Hippocampal formation (tissue), 2 donors: ENCODE measurements at places on chromosomes 6 and 20.

DNA sequence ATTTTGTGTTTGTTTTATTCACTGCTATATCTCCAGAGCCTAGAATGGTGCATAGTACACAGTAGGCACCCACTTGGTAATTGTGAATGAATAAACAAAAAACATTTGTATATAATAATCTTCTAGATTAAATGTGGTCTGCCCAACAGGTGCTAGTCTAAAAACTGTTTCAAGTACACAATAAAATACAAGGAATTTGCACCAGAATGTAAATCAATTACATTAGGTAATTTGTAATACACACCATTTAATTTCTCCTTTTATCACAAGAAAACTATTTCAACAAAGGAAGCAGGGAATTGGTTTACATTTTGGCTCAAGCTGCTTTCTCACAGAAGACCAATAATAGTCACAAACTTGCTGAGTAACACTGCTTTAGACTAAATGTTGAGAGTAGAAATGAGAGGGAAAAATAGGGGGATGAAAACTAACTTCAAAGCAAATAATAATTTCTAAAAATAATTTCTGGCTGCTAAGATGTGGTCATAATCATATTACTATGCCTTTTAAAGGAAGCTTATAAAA, 22.1 kb downstream of the RUNX2 start:
- no peak for DNase-seq

GRCh38 chr6:152012227-152012626, 204.7 kb downstream of the ESR1 start:
- DNase-seq = no peak

DNA sequence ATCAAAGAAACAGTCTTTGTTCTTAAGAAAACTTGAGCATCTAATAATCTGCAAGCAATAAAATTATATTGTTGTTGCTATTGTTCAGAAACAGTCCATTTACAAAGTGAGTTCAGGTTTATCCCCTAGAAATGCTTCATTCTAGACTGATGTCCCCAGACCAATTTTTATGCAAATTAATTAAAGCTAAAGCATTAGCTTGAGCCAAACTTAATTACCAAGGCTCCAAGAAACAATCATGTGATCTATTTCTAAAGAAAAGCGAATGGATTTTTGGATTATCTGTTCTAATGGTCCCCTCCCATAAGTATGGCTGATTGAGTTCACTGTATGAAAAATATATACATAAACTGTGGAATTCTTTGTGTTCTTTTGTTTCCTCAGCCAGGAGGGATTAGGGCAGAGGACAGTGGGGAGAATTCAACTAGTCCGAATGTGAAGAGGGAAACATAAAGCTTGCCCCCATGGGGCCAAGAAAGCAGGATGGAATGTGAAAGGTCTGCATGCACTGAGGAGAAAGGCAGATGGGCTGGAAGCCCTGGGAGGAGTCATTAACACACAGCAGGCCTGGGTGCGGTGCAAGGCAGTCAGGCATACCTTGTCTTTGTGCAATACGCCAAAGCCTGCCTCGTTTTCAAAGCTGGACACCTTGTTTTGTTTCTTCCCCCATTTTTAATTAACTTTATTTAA, 597.1 kb downstream of the KIF16B start:
- DNase-seq = no peak

- DNase-seq = no peak
These were observed 127.1 kb downstream of the COL9A1 start for GRCh38 chr6:70175770-70176169.

- no peak for DNase-seq
These were observed 14.6 kb upstream of the RALY start for GRCh38 chr20:33979094-33979493.

GRCh38 chr6:144156991-144157390, 6.7 kb downstream of the STX11 start:
- no peak for DNase-seq

DNA sequence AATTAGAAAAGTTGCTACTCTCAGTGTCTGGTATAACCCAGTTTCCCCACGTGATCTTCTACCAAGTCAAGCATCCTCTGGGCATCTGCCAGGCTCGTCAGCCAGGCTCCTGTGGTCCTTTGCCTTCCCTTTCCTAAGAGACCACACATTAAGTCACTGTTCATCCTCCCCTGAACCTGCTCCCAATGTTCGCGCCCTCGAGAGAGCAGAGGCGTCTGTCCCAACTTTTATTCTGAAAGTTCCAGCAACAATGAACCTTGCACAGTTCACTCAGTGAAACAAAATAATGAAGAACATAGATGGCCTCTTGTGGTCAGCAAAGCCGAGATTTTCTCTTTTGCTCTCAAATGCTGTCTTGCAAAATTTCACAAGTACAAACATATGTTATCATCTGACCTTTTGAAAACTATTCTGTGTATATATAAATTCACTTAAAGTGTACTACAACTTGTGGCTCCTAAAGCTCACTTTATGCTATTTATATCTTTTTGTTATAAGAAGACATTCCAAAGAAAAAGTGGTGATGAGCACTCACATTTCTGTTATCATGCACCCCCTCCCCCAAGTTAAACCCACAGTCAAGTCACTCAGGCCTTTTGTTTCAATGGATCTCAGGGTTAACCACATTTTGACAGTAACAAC, 39.2 kb upstream of the NHSL1 start:
- DNase-seq = no peak

DNA sequence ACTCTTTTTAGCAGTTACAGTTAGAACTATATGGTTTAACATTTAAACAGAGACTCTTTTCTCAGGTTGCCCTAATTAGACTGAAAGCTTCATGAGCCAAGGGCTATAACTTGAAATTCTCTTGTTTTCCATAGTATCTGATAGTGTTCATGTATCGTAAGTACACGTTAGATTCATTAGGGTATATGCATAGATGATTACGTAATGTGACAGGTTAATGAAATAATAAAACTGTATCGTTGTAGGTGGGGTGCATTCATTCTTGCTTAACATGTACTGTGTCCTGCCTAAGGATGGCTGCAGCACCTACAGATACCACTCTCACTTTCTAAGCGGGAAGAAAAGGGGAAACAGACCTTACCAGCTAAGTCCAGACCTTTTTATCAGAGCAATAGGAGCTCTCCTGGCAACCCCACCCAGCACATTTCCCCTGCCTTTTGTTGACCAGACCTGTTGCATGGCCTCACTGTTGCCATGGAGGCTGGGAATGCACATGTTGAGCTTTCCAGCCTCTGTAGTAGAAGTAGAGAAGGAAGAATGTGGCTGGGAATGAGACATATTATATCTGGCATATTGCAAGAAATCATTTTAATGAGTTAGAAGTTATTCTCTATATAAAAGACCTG, 83.0 kb downstream of the MAP3K4 start:
- no peak for DNase-seq

- no peak for DNase-seq
These were observed 180.9 kb downstream of the SAMD5 start for GRCh38 chr6:147689398-147689797.

DNA sequence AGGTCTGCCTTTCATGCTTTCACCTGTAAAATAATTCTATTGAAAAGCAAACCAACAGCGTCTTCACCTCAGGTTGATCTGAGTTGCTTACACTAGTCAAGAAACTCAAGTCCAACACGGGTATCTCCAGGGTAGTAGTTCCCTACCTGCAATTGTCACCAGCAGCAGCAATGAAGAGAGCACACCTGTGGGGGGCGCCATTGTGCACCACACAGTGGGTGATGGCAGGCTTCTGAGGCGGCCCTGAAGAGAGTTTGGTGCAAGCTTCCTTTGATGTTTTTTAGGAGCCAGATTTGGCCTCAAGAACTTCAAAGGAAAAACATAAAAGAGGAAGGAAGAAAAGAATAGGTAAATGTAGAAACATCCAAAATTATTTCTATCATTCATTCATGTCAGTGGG, 45.1 kb downstream of the KIAA0319 start:
- DNase-seq = no peak

DNA sequence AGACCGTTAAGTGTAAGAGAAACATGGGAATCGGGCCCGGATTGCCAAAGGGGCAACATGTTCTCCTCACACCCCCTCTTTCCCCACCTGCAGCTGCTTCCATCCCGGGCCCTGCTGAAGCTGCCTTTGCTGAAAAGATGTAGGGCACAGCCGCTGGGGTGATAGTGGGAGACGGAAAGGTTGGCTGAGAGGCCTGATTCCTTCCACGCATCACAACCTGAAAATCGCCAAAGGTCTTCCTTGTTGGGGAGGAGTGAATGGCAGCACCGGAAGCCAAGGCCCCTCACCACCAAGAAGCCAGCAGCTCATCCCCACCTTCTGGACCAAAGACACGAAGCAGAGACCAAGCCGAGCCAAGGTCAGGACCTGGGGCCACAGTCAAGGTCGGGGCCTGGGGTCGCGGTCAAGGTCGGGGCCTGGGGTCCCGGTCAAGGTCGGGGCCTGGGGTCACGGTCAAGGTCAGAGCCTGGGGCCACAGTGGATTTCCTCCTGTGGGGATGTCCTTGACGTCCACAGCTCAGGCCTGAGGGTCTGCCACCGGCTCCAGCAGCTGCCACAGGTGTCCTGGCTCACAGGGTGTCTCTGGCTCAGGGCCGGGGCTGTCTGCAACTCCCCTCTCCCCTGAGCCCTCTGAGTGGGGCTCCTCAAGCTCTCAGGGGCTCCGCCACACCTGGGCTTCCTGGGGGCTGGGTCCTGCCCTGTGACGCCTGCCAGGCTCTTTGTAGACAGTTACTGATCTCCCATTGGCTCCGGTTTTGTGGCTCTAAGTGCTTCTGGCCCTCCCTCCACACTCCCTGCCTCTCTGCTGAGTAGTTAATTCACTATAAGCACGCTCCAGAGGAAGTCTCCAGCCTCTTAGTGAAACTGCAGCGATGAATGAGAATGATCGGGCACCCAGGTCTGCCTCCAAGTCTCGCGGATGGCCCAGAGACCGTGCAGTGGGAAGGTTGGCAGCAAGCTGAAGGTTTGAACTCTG, 5.5 kb upstream of the CHRNA4 start:
- DNase-seq = no peak

DNA sequence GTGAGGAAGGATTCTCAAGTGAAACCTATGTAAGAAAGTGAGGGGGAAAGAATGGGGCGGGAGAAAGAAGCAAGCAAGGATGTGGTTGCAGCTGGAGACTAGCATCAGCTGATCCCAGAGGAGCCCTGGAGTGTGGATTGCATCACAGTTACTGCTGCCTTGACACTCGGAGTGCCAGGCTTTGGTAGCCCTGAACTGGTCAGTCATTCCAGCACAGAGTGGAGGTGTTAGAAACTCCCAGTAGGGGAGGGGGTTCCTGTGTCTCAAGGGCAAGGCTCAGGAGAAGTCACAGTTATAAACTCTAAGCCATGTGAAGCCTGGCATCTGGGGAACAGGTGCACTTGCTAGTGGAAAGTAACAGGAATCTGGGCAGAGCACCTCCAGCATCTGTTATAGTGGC, 23.5 kb downstream of the SNAP25 start:
- DNase-seq = no peak

DNA sequence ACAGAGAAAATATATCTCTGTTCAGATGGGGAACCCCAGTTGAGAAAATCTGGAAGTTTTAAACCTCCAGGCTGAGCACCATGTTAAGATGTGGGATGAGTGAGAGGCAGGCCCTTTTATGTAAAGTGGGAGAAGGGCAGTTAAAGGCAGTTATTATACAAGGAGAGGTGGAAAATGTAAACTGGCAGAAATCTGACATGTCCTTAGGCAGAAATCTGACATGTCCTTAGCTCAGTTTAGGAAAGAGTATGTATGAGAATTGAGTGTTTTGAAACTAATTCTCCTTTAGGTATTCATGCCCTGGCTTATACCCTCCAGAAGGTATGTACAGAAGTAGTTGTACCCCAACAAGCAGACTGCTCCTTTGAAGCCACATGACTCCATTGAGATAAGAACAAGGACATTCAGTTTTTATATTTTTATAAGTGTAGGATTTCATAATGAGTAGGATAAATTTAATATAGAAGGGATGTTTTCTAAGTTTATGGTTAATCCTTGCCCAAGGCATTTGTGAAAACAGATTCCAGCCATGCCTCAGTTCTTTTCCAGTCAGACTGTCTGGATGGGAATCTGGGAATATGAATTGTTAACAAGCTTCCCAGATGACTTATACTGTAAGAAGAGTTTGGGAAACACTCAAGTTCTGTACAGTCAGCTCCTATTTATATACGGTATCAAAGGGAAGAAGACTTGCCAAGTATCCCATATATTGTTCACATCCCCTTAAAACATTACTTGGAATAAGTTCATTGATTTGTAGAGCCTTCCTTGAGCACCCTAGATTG, 87.7 kb downstream of the SCAND1 start:
- no peak for DNase-seq

GRCh38 chr20:62306414-62307187, 3.8 kb downstream of the ADRM1 start:
- no peak for DNase-seq

DNA sequence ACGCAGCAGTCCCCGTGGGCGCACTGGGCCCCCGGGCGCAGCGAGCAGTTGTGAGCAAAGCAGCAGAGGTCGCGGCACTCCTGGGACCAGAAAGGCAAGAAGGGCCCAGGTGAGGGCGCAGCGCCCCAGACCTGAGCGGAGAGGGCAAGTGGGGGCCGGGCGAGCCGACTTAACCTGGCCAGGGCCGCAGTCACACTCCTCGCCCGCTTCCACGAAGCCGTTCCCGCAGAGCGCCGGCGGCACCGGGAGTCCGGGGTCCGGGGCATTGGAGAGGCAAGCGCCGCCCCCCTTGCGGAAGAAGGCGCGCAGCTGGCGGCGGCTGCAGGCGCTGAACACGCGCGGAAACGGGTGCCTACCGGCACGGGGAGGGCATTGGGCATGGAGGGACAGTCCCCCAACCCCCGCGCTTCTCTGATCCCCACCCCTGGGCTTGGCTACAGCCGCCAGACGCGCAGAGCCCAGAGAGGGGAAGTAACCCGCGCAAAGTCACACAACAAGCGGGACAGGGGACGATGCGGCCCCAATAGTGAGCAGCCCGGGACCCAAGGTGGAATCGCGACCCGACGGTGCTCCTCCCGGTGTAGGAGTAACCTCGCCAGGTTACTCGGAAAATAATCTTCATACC, 9.2 kb downstream of the ADAM33 start:
- no peak for DNase-seq

DNA sequence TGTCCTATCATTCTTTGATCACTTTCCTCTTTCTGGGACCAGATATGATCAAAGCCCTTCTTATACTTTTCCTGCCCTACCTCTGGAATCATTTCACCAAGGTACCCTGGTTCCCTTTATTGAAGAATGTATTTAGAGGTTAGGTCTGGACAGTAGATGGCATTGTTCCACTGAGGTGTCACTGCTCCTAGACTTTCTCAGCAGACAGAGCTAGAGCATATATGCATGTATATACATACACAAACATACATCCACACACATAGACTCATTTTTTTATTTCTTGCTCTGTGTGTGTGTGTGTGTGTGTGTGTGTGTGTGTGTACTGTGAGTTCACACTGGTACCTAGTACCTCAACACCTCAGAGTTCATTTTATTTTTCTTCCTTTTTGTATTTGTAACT, 40.9 kb downstream of the PTPRA start:
- no peak for DNase-seq

GRCh38 chr6:131843768-131844167, 35.9 kb downstream of the ENPP1 start:
- DNase-seq = no peak
